ENCODE measurements at places on chromosomes 7 and 10.

DNA sequence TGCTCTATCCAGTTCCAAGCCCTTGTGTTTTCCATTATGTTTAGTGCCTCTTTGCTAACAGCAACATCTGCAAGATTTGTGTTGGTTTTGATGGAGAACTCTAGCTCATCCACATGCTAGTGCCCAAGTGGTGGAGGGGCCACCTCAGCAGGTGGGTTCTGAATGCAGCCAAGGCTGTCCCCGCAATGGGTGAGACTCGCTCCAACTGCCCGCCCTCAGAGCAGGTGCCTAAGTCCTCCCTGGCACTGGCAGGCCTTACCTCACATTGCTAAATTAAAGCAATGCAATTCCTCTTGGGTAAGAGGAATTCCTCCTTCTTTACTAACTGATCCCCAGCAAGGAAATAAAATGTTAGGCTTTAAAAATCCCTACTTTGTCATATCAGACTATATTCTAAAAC is 146.8 kb downstream of the ADCY1 start:
- DNase-seq = no peak

- no peak for DNase-seq
Measured at GRCh38 chr10:27525819-27526218, 21.7 kb downstream of the RAB18 start.

DNA sequence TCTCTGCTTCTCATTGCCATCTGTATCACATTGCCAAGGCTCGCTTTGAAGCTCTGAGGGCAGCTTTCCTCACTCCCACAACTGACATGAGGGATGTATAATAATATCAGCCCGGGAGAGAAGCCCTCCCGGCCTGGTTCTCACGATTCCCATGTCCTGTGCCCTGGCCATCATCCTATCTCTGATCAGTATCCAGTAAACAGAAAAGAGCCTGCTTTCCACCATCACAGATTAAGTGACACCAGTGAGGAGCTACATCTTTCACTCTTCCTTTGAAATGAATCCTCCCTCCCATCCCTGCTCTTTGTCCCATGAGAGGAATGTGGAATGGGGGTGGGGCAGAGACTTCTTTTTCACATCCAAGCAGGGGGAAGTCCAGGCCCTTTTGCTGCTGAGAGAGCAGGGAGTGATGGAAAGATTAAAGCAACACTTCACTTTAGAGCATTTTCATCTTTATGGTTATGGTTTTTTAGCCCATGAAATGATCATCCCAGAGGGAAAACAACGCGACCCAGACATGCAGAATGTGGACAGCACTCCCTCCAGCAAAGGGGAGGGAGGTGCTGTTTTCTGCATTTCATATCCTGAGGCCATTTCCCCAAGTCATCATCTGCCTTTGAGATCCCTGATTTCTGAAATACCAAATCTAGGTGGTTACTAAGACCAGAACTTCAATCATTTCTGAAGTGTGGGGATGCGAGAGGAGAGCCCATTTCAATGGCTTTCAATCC is 84.6 kb upstream of the LYZL1 start:
- DNase-seq = no peak

DNA sequence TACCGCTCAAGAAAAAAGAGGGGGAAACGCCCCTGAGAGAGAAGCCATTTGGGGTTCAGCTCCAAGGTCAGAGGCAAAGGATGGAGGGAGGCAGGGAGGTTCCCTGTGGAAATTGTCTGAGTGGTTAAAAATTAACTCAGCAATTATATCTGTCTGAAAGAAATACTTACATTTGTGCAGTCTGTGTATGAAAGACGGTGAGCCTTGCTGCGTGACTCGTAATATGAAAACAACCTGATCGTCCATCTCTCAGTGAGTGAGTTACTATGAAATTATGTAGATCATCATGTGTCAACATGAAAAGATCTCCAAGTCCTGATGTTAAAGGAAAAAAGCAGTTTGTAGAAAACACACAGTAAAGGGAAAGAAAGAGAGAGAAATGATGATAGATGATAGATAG is 67.2 kb upstream of the FAM204A start:
- no peak for DNase-seq

DNA sequence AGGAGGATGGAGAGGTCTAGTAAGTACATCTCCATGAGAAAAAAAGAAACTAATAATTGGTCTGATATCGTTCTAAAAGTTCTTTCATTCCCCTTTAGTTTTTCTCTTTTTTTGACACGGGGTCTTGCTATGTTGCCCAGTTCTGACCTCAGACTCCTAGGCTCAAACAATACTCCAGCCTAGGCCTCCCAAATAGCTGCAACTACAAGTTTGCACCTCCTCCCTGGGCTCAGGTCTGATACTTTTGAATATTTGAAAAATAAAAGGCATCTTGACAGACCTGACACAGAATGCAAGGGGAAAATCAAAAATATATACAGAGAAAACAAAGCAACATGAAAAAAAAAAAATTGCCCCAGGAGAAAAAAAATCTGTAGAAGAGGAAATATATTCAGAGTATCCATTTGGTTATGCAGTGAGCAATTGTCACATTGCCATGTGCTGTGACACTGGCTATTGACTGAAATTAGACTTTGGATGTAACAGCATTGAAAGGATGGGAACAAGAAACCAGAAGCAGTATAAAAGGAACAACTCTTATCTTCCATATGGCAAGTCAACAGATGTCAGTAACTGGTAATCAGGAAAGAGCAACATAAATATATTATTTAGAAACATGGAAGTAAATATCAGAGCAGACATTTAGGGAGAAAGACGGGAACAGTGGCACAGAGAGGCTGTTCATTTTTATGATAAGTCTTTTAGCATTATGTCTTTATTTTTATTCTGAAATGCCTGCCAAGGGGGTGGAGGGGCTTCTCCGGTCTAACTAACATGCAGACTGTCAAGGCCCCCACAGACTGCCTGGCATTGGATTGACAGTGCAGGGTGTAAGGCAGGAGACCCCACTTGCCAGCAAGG is 408.4 kb downstream of the PARD3 start:
- DNase-seq = no peak

- peak; percentile 50 for DNase-seq
Measured at GRCh38 chr10:84352251-84352842, 24.0 kb downstream of the CCSER2 start.

DNA sequence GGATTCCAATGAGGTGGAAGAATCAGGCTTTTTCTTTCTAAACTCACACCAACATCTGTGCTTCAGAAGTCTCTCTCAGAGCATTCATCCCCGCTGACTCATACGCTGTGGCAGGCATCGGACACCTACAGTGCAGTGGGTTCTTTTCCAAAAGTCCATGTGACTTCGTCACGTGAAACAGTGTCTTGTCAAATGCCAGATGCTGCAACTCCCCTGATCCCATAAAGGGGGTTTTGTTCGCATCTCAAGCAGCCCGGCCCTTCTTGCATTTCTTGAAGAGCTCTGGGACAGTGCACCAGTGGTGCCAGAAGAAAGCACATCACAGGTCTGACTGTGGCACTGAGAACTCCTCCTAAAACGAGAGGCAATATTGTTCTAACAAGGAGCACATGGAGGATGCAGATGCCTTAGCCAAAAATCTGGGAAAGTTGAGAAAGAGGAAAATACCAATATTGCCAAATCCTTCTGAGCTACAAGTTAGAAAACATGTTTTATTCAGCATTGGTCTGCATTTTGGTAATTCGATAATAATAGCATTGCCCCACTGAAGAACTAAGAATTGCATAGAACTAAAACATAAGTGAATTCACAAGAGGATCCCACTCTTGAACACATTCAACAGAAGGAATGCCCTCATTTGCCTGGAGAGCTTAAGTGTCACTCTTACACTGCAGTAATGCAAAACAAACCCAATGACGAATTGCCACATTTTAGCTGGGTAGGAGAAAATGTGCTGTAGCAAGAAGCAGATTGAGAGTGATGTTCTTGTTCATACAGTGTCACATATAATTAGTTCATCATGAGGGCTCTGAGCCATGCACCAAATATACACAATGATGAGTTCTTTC is 204.4 kb downstream of the CXCL12 start:
- DNase-seq = no peak

GRCh38 chr10:102400598-102401341 is 5.3 kb downstream of the NFKB2 start:
- DNase-seq = no peak

GRCh38 chr10:13685885-13686284 is 99.1 kb downstream of the PRPF18 start:
- DNase-seq = no peak

DNA sequence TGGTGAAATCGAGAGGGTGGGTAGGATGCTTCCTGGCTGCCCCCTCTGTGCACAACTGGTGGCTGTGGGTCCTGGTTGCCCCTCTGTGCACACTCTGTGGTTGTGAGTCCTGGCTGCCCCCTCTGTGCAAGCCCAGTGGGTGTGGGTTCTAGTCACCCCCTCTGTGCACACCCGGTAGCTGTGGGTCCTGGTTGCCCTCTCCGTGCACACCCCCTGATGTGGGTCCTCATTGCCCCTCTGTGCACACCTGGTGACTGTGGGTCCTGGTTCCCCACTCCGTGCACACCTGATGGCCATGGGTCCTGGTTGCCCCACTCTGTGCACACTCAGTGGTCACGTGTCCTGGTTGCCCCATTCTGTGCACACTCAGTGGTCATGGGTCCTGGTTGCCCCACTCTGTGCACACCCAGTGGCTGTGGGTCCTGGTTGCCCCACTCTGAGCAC is 20.3 kb upstream of the RET start:
- no peak for DNase-seq

Measured in stimulated activated CD8-positive, alpha-beta memory T cell treated with anti-CD3 and anti-CD28 coated beads, Interleukin-12 subunit alpha, Interleukin-12 subunit beta, amount 100 ng/mL, for 1 hour (primary cell).